SJSA1 (cell line): ENCODE measurements at places on chromosomes 2 and 18. TPM values are rescaled to one million over a fixed set of nuclear protein-coding genes. Genes with fewer than 3 reads are reported as not detected.

Gene LDLRAD4
- total RNA-seq, result 0.09 and 0.68 TPM in 2 replicates

Gene FEV
- not detected in 2 replicates for total RNA-seq

Gene CKAP2L
- total RNA-seq, result 25.1 and 33.4 TPM in 2 replicates

Gene CREG2
- not detected in 2 replicates for total RNA-seq

Gene ALPP
- 0.45 TPM in 1 of 2 replicates, not detected in the other for total RNA-seq

Gene ASB18
- total RNA-seq, result 1.1 TPM in 1 of 2 replicates, not detected in the other
